ENCODE measurements at places on chromosomes 6 and 20.

GRCh38 chr6:1933292-1933691 is 312.1 kb downstream of the GMDS start:
- no peak for DNase-seq

DNA sequence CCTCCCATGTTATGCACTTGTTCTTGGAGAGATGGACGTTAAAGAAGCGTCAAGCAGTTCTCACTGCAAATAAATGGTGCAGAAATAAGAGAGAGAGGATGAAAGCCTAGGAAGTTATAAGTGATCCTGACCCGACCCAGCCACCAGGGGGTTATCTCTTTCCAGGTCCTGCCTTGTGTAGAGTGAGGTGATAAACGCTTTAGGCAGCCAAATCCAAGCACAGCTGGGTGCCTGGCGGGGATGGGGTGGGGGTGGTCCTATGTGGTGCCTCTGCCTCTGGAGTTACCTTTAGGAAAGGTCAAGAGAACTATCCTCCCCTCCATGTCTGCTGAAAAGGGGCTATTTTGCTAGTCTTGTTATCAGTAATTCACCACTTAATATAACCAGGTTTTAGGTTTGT is 9.2 kb upstream of the TFAP2A start:
- DNase-seq: no peak

DNA sequence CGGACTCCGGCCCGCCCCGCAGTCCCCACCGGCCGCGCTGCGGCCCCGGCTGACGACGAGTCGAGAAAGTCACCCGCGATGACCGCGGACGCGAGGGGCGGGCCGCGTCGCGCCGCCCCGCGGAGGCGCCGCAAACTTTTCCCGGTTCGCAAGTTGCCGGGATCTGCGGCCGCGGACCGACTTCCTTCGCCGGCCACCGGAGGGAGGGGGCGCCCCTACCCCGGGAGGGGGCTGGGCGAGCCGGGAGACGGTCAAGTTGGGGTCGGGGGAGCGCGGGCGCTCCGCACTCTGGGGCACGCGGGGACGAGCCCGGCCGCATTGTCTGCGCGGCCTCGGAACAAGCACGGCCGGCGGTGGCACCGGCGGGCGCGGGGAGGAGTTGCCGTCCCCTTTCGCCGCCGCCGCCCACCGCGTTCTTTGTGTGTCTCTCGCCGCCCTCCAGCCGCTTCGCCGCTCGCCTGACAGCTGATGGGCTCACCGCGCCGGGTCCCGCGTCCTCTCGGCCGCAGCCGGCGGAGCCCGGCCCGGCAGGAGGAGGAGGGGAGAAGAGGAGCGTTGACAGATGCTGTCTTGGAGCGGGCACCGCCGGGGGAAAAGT is 131.6 kb downstream of the OGFRL1 start:
- DNase-seq: no peak

DNA sequence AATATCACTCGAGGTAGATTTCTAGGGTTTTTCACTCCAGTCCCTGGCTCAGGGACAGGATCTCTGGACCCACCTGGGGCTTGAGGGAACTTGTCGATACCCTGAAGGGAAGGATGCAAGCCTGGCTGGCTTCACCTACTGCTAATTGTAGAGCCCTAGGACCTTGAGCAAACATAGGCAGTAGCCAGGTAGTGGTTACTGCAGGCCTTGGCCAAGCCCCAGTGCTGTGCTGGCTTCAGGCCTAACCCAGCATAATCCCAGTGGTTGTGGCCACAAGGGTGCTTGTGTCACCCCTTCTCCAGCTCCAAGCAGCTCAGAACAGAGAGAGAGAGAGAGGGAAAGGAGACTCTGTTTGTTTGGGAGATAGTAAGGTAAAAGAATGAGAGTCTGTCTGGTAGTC is 5.8 kb upstream of the MCM9 start:
- DNase-seq: no peak

GRCh38 chr6:119608994-119609393 is 259.4 kb upstream of the MAN1A1 start:
- DNase-seq: no peak

DNA sequence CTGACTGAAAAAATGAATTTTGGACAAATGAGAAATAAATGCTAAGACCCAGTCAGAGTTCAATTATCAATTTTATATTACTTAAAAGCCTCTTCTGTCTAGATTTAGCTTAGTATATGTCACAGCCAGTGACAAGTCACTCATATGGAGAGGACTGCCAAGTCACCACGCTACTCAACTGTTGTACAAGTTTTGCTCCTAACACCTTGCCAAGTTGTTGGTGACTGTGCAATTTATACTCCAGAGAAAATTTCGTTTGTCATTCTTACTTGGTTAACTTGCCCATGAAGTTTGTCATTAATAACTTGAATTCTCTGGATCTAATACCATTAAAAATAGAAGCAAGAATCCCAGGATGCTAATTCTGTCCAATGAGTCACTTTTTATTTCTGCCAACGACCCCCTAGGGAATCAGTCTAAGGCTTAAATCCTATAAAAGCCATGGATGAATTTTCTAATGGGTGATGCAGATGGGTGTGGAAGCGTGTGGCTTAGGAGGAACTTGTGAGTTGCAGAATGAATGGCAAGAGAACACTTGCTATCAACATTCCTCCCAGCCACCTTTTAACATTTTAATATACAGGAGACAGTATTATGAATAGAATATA is 30.4 kb upstream of the FBXO30 start:
- no peak for DNase-seq

DNA sequence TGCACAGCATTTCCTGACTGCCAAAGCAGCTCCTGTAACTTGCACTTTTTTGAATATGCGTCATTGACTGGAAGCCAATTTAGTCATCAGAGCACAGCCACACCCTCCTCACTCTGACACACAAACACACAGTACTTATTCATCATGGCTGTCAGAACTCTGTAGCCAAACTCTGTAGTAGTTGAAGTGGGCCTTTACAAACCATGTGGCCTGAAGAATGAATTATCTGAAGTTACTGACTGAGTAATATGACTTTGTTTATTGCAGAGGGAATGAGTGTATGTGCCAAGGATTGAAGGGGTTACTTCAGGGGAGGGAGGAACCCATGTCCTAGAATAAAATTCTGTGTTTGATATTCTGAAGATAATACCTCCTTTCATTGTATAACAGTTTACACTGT is 102.7 kb downstream of the FIG4 start:
- DNase-seq: no peak

DNA sequence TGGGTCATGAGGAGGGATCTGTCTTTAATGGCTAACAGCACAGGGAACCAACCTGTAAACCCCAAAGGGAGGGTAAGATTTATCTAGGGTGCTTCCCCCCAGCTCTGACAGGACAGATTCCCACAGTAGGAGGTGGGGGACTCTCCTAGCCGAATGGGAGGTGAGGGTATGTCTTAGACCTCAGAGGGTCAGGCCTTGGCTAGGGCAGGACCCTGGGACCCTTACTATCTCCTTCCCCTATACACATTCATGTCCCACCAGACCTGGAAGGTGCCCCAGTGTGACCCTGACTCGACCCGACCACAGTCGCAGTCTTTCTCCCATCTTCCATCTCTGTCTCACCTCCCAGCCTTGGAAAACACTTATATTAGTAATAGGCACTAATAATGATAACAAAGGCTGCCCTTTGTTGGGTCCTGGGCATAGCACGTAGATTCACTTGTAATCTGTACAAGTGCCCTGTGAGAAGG is 36.8 kb downstream of the VEGFA start:
- DNase-seq: no peak

GRCh38 chr6:159977255-159977903 is 8.5 kb downstream of the IGF2R start:
- DNase-seq: no peak

DNA sequence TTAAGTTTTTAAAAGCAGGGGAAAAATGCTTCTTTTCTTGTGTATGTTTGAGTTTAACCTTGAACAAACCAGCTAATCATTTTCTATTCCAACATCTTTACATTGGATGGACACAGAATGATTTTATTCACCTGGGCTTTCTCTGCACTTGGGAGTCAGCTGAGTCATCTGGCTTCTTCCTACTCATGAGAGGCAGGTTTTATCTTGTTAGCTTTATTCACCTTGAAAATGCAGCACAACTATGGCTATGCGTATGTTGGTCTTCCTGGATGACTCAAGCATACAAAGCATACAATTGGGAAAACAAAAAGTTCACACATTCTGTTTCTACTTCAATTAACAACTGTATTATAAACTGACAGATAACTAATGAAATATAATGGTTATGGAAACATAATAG is 737.7 kb downstream of the FRK start:
- no peak for DNase-seq

DNA sequence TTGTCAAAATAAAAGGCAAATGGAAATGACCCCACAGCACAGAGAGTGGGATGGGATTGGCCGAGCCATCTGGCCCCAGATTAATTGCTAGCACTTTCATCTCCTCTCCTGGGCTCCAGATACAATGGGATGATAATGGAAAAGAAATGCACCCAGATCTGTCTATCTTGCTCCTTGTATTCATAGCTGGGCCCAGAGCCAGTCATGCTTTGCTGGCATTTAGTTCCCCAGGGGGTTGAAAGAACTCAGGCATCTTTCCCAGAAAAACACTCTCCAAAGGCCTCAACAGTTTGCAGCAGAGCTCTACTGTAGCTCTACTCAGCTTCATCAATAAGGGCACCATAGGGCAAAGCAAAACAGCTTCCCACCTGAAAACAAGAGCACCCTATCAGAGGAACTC is 116.0 kb upstream of the FOXA2 start:
- DNase-seq: no peak

DNA sequence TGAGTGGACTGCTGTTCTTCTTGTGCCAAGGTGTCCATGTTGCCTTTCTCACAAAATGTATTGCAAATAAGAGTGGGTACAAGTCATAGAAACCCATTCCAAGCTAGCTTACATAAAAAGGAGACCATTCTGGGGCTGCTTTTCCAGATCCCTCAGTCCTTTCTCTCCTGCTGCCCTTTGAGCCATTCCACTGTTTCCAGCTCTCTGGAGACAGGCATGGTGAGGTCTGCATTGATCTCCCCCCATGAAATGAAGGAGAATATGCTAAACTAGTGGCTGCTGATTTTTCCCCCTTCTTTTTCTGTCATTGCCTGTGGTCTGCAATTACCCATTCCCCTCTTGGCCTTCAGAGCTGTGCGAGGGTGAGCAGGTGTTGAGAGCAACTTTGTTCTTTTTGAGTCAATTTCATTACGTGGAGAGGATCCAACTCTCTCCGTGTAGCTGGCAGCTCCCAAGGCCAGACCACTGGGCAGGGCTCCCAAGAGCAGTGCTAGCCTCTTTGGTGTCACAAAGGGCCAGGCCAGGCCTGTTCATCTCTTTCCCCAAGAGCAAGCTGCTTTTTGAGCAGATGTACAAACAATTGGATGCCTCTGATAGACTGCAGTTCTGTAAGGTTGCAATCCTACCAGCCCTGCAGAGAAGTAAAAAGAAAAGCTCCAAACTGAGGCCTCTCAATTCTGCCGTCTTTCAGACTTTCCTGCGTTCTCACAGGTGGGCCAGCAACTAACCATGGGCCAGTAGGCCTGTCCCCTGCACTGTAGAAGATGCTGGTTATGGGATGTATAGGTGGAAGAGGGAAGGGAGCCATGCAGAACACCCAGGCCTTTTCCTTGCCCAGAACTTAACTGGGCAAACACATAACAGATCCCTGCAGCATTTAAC is 96.1 kb upstream of the ARMC2 start:
- no peak for DNase-seq

GRCh38 chr20:57577679-57578475 is 17.0 kb downstream of the PCK1 start:
- DNase-seq: no peak

DNA sequence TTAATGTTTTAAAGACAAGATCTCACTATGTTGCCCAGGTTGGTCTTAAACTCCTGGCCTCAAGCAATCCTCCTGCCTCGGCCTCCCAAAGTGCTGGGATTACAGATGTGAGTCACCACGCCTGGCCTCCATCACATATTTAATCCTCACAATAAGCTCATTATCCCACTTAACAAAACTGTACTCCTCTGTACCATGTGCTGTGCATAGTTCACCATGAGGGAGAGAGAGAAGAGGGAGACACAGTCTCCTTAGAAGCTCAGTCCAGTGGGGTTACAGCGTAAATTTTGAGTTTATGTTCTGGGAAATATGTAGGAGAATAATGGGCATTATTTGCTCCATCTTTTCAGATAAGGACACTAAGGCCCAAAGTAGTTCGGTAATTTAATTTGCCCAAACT is 7.9 kb upstream of the CPNE5 start:
- no peak for DNase-seq
